ENCODE measurements at places on chromosomes 11 and 22.

DNA sequence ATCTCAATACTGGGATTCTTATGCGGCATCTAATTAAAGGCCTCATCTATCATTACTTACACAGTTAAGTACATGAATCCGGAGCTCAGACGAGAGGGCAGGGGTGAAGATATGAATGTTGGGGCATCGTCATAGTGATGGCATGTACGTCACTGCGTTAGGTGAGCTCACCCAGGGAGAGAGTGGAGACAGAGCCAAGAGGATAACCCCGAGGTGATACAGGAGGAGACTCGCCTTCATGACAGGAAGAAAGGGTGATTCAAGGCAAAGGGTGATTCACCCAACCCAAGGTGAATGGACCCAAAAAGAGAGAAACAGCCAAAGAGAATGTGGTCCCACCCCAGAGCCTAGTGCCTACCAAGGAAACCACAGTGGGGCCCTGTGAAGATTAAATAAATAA is 132.9 kb upstream of the BLID start:
- DNase-seq: no peak

GRCh38 chr11:105937331-105937730 is 84.7 kb downstream of the MSANTD4 start:
- DNase-seq: no peak

DNA sequence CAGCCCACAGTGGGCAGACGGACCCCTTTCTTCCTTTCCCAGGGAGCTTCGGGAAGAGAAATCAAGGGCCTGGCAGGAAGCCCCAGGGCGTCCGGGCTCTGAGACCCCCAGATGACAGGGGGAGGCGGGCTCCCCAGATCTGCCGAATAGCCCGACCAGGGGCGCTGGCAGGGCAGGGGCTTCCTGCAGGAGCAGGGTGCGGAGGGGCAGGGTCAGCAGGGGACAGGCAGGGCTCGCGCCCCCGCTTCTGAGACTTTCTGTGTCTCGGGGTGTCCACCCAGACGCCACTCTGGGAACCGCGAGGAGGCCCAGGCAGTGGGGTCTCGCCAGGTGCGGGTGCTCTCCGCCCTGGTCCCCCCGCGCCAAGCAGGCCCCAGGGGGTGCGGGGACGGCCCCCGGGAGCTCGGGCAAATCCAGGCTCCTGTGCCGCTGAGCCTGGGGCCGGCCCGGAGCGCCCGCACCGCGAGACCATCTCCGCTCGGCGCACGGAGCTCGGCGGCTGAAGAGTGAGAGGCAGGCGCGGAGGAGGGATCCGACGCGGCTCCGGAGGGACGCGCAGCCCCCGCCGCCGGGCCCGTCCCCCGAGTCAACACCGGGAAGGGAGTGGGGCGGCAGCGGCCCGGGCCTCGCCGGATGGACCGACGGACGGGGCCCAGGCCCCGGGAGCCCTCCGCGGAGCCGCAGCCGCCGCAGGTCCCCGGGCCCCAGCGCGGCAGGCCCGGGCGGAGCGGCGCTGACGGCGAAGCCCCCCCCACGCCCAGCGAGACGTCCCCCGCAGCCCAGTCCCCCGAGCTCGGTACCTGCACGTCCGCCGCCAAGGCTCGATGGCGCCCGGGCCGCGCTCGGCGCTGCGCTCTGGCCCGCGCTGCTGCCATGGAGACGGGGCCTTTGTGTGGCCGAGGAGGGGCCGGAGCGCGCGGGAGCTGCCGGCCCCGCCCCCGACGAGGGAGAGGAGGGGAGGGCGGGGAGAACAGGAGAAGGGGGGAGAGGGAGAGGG is at the start of gene PLXNB2:
Gene PLXNB2, minus strand, starts transcription at position 894 of the 997 bp plus-strand sequence. CDS start 17,062 bp downstream, outside the sequence.
- peak; percentile 87 for DNase-seq

DNA sequence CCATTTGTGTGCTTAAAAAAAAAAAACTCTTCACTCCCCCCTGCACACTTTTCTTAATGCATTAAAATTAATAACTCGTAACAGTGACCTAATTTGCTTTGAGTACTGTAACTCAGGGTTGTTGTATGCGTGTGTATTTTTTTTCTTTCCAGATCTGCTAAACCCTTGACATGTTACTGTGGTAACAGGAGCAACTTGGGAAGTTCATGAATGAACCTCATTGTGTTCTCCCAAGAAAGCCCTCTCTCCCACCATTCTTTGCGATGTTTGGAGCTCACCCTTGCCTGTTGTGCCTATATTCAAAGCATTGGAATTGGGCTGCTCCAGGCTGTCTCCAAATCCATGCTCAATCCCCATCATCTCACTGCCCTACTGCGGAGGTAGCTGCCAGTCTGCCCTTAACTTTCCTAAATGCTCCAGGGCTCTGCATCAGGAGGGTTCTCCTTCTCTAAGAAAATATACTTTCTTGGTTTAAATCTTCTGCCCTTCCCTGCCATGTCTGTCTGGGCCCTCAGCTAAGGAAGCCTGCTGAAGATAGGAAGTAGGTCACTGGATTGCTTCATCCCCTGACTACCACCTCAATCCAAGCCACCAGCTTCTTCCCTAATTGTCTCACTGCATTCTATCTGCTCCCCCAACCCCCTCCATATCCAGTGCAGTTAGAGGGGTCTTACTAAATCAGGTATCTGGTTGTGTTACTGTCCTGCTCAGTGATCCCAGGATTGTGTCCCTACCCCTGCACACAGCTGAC is 70.3 kb downstream of the KIRREL3 start:
- no peak for DNase-seq

- DNase-seq: no peak
These were observed 78.8 kb downstream of the FEZ1 start for GRCh38 chr11:125416981-125417935.

DNA sequence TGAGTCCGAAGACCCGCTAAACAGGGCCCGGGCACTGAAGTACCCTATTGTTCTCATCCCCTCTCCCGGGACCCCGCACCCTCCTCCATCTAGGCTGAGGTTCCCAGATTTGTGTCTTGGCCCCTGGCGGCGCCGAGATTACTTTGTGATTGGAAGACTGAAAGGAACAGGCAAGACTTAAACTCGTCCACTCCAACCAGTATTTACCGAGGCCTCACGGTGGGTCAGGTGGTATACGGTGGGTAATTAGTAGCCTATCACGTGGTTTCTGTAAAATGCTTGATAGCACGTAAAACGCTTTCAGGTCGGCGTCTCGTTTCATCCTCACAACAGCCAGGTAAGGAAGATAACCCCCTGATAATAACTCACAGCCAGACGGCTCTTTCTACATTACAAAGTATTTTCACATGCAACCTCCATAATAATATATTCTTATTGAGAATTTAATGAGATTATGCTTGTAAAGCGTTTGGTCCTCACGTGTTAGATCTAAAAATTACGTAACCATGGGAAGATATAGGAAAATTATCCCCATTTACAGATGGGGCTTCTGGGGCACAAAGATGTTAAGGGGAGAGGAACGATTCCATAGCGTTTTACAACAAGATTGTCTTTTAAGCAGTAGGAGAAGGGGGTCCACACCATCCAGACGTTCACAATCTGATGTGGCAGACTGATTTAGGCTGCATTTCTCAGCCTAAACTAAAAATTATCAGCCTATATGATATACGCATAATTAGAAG is 642 bp upstream of the PIK3C2A start:
- DNase-seq: no peak

DNA sequence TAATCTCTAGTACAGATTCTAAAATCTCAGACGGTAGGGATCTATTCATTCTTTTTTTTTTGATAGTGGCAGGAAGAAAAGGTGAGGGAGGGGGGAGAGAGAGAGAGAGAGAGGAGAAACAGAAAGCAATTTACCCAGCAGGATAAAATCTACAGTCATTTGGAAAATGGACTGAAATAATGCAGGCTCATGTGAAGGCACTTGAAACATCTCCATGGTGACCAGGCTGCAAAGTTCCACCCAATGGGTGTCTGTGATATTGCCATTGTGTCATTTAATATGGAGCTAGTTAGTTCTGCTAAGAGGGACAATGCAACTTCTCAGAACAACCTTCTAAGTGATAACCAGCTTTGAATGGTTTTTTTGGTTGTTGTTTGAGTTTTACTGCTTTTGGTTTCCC is 165.2 kb upstream of the RAG2 start:
- no peak for DNase-seq

DNA sequence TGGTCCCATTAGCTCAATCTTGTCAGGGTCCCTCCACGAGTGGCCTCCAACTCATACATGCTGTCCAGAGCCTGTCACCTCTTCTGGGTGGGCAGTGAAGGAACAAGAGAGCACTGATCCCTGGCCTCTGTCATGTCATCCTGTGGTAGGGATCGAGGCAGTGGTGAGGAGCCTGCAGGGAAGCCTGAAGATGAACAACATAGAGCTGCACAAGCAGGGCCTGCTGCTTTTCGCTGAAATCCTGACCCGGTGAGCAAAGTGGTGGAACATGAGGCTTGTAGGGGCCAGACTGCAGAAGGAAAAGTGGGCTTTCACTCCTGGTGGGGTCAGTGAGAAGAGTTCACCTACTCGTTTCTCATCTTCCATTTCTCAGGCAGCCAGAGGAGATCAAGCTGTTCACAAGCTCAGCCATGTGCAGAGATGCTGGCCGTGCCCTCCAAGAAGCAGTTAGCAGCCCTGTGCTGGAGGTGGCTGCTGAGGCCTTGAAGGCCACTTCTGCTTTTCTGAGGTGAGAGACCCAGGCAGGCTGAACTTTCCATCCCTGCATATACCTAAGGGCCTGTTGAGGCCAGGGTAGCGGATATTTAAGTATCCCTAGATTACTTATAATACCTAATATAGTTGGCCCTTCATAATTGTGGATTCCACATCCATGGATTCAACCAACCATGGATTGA is 32.9 kb downstream of the MEI1 start:
- DNase-seq: no peak

- DNase-seq: no peak
These were observed 5.5 kb downstream of the FOLR3 start for GRCh38 chr11:72141066-72141465.
